ENCODE measurements at places on chromosomes 6 and 20.

- DNase-seq = no peak
Observed at GRCh38 chr6:98769546-98769945, 64.8 kb upstream of the POU3F2 start.

- DNase-seq = no peak
Observed at GRCh38 chr6:155106456-155107115, 111.5 kb downstream of the TIAM2 start.

GRCh38 chr6:31116661-31117385 lies 2.2 kb downstream of the PSORS1C1 start:
- no peak for DNase-seq

- DNase-seq = no peak
Observed at GRCh38 chr6:139853302-139853992, 479.0 kb upstream of the CITED2 start.

GRCh38 chr6:37974943-37975342 lies 155.4 kb downstream of the ZFAND3 start:
- no peak for DNase-seq

- no peak for DNase-seq
Observed at GRCh38 chr6:148967541-148967956, 220.7 kb downstream of the UST start.

- no peak for DNase-seq
Observed at GRCh38 chr6:72861059-72861458, 239.2 kb downstream of the KCNQ5 start.

- DNase-seq = no peak
Observed at GRCh38 chr6:131107151-131107550, 28.1 kb upstream of the AKAP7 start.

- DNase-seq = no peak
Observed at GRCh38 chr6:24898676-24899075, 37.1 kb downstream of the RIPOR2 start.
